Activated CD4-positive, CD25-positive, alpha-beta regulatory T cell treated with anti-CD3 and anti-CD28 coated beads, Interleukin-2, amount 50 U/mL, for 72 hours (primary cell): ENCODE measurements at places on chromosomes 2 and 18.
A peak's percentile ranks its signal among the peaks of the same experiment; 100 is the strongest.

DNA sequence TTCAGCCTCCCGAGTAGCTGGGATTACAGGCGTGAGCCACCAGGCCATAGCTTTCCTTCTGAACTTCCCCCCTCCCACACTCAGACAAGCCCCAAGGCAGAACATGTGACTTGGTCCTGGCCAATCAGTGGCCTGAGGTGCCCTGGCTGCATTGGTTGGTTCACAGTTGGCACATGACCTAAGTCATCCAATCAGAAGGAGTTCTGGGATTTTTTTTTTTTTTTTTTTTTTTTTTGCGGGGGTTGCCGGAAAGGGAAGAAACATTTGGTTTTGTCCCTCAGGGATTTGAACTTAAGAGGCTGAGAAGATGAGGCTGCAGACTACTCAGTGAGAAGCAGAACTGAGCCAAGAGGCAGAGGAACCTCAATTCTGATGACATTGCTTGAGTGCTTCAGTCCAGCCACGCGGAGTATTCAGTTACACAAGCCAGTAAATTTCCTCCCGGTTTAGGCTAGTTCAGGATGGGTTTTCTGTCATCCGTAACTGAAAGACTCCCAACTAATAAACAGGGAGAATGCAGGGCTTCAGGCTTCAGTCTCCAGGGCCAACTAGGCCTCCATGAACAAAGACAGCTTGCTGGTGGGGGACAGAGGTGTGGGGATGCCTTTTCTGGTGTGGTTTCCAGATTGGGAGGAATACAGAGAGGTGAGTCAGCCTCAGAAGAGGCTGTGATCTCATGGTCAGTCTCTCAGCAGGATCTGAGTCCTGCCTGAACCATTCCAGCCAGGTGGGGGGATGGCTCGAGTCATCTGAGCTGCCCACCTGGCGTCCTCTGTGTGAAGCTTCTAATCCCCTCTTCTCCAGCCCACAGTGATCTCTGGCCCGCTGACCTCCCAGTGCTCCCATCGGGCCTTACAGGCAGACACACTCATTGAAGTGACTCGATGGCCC is 9.2 kb downstream of the PTMA start:
- peak; percentile 61 for DNase-seq

GRCh38 chr2:159903443-159904126 is 105.6 kb upstream of the CD302 start:
- peak; percentile 57 for DNase-seq

DNA sequence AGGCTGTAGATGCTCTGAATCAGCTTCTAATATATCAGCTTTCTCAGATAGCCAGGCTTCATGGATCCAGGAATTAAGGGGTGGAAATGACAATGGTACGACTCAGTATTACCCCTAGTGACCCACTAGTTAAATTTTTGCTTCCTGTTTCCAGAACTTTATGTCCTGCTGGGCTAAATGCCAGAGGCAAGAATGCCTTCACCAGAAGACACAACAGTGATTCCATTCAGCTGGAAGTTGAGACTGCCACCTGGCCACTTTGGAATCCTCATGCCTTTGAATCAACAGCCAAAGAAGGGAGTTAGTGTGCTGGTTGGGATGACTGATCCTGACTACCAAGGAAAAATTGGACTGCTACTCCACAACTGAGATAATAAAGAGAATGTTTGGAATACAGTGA is 239.1 kb downstream of the ASXL3 start:
- no peak for DNase-seq

DNA sequence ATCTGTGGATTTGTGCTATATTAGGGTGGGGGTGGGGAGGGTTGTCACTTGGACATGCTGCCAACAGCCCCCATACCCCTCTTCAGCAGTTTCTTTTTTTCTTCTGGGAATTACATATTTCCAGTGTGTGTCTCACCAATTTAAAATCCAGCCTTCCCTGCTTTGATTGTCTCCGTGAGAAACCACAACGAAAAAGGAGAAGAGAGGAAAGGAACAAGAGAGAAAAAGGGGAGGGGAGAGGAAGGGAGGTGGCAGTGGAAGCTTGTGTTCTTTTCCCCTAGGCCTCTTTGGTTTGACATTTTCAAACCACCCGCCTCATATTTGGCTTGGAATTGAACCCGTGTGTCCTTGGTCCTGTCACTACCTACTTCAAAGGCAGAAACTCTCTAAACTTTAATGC is 860 bp downstream of the CTNNA2 start:
- no peak for DNase-seq

DNA sequence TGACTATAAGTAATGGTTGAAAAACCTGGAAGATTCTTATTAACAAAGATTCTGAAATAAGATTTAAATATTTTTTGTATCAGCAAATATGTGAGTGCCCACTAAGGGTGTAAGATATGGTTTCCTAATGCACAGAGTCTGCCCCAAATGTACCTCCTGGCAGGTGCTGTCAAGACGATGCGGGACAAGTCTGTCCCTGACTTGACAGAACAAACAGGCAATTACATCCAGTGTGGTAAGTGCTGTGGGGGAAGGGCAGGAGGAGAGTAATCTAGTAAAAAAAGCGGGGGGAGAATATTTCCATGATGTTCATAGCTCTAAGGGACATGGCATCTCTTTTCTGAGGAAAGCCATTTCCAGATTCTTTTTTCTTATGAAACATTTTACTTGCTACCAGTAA is 127.5 kb downstream of the COL4A4 start:
- no peak for DNase-seq

DNA sequence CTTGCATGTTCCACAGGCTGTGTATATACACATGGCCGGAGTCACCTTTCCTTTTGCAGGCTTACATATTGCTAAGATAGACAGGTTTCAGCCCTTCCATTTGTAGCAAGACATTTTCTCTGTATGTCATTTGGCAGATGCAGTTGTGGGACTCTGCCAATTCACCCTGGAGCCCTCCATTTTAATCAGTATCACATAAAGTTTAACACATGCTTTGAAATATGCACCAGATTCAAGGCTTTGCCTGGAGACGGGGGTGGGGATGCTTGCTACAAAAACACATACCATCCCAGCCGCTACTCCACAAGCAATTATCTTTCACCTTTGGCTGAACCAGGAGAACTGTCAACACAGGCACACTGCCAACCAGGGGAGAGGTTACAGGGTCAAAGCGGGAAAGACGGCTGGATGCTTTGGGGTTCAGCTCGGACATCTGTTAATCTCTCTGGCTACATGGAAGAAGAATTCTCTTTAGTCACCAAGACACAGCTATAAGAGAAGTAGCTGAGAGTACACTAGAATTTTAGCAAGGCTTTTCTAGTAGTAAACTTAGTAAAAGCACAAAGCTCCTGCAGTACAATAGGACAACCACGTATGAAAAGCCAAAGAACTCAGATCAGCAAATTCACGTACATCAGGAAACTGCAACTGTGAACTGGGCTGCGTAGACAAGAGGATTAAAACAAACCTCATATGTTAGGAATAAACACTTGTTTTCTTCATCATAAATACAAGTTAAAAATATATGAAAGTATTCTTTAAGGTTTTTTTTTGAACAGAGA is 130.9 kb downstream of the EXOC6B start:
- no peak for DNase-seq

GRCh38 chr2:232636788-232637420 is 3.5 kb downstream of the EFHD1 start:
- DNase-seq = no peak

DNA sequence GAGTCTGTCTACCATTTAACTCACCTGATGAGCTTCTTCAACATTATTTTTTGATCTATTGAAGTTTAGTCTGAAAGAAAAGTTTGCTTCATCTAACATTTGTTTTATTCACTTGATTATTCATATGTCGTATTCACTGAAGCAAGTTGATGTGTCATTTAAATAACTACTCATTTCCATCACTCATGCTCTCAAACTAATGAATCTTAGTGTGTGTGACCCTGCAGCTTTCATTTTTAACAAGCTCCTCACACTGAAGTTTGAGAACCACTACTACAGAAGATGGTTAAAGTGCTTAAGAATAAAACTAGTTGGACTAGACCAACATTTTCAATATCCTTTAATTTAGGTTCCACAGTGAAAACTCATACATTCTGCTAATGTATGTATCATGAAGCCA is 1.8 kb upstream of the ABI2 start:
- no peak for DNase-seq

- no peak for DNase-seq
These were observed 19.0 kb downstream of the INO80C start for GRCh38 chr18:35478520-35479435.

- DNase-seq = no peak
These were observed 202.7 kb downstream of the MTX2 start for GRCh38 chr2:176471949-176472348.

- DNase-seq = no peak
These were observed 92.1 kb downstream of the PXDN start for GRCh38 chr2:1652034-1652790.

DNA sequence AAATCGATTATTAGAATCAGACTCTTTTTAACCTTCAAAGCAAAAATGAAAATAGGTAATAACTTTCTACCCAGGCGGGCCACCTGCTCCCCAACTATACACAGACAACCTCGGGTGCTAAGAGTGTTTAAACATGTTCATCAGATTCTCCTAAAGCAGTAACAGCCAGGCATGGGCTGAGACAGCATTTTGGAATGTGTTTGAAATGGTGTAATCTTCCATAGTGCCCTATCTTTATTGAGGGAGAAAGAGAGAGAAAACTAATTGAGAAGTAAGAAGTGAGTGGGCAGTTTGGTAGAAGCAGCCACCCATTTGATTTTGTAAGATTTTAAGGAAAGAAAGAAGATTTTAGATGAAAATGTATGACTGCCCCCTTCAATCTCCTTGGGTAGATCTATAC is 196.1 kb upstream of the CTAGE1 start:
- DNase-seq = no peak

DNA sequence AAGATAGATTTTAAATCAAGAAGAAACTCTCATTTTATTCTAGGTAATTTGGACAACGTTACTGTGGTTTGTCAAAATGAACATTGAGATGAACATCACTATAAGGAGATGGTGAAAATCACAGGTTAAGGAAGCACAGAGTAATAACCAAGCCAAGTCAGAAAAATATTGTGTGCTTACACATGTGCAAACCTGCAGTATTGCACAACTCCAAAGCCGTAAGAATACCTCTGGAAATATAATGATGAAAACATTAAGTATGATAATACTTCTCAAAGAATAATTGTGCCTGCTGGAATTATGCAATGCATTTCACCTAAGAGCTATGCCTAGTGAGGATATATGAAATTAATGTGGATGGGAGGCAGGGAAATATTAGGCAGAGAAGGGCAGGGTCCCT is 21.1 kb upstream of the GALNT5 start:
- DNase-seq = no peak

- DNase-seq = no peak
These were observed 560 bp upstream of the SKA1 start for GRCh38 chr18:50374220-50374752.

DNA sequence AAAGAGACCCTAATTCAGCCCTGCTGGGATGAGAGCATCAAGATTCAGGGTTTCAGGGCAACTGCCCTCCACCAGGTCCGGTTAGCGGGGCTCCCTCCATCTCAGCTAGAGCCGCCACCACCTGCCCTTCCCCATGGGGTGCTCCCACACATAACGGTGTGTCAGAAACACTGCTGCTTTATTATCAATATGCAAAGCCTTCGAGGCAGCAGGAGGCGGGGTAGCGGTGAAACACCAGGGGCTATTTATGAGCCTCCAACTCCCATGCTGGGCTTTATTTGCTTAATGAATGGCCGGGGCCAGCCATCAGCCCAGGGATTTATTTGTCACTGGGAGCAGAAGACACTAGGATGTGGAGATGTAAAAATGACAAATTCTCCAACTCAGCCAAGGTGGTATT is 109.8 kb downstream of the GALNT14 start:
- DNase-seq = no peak

DNA sequence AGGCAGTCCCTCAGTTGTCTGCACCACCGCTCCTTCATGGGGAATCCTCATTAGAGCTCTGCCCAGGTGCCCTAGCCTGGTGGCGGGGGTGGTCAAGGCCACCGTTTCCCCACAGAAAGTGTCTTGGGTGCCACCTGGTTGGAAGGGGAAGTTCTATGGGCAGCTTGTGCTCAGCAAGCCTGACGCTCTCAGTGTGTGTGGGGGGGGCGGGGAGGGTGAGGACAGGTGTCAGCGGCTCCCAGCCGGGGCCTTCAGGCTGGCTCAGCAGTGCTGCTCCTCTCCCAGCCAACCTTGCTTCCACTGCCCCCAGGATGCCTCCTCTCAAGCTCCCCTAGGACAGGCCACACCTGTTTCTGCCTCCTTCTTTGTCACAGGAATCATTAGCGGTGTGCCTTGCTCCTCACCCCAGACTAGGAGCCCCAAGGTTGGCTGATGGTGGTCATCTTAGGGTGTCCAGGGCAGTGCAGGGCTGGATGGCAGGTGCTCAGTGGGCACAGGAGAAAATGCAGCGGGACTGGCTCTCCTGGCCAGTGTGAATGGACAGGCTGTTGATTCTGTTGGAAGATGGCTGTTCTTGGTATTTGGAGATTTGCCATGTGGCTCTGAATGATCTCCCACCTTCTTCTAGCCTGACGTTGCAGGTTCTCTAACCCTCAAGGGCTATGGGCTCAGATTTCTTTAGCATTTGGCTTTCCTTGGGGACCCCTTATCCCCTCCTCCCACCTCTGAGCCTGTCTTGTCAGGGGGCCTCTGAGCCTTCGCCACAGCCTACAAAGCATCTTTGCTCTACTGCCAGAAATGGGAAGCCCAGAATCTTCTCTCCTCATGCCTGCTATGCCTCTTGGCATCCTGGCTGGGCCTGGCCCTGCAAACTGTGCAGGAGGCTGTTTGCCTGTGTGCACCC is 185.8 kb upstream of the HS6ST1 start:
- DNase-seq = no peak

DNA sequence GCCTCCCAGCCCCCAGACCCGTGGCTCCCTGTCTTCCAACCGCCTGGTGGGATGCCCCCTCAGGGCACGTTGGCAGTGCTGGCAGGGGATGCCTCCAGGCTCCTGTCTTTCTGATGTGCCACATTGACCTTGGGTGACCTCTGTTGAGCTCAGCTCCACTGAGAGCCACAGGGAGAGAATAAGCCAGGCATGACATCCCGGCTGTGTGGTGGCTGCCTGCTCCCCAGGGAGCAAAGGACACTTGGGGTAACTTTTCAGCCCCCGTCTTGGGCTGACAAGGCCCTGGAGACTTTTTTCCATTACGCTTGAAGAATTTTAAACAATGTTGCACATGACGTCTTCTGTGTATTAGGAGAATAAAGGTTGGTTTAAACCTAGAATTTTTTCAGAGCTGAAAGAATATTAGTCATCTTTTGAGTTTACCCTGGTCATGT is 246.0 kb downstream of the TSN start:
- no peak for DNase-seq

- DNase-seq = no peak
These were observed 48.0 kb downstream of the ANTXR1 start for GRCh38 chr2:69060938-69061501.

- no peak for DNase-seq
These were observed at the start of gene BCL11A for GRCh38 chr2:60553495-60554073. BCL11A (minus strand) TSS chr2:60553654; CDS start chr2:60553270, 384 bp downstream.

GRCh38 chr2:202695166-202695565 is 60.4 kb downstream of the FAM117B start:
- DNase-seq = no peak

- no peak for DNase-seq
These were observed 2.6 kb upstream of the HOXD11 start for GRCh38 chr2:176104316-176105077.
